PC-3 (cell line): ENCODE measurements at places on chromosomes 4 and X. TPM values are rescaled to one million over a fixed set of nuclear protein-coding genes. Genes with fewer than 3 reads are reported as not detected.

DNA sequence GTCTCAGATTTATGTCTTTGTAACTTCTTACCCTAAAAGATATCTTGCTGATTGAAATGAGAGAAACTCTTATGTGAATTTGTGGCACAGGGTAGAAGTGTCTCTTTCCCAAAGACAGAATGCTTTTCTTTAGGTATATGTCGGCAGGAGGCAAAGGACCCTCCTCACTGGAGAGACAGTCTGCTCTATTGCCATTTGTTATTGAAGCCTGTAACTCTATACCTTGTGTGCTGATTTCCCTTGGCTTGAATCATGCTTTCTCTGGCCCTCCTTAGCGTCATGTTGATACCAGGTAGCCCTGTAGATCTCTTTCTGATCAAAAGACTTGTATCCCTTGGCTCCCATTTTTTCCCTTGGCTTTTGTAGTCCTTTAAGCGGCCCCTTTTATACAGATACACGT is 284.3 kb downstream of the CXXC4 start:
- DNase-seq = no peak

- no peak for DNase-seq
These were observed 215.3 kb upstream of the AR start for GRCh38 chrX:67328476-67328875.

Gene MPC1L
- total RNA-seq = not detected in 2 replicates

Gene DIPK2B
- 0.18 and 0.40 TPM in 2 replicates for total RNA-seq

Gene CPZ
- 21.7 and 27.9 TPM in 2 replicates for total RNA-seq

Gene PPP3CA
- 15.5 and 19.2 TPM in 2 replicates for total RNA-seq

Gene IGSF1
- not detected in 2 replicates for total RNA-seq
